Left renal pelvis (tissue), 4 donors: ENCODE measurements at places on chromosomes 2 and 18. TPM values are rescaled to one million over a fixed set of nuclear protein-coding genes. Genes with fewer than 3 reads are reported as not detected.

DNA sequence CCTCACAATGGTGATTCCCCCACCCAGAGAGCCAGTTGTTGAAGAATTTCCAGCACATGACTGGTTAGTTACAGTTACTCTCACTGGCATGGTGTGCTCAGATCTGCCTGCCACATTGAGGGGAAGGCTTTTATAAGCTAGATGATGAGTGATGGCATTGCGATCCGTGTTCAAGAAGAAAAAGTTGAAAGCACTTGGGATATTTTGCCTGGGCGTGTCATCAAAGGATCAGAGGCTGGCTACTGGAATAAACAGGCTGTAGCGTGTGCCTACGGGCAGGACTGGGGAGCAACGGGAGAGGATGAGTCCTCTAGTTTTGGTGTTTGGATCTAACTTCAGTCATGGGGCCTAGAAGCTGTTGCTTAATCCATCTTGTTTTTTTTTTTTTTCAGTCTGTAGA, 175.0 kb downstream of the SETBP1 start:
- no peak for DNase-seq

DNA sequence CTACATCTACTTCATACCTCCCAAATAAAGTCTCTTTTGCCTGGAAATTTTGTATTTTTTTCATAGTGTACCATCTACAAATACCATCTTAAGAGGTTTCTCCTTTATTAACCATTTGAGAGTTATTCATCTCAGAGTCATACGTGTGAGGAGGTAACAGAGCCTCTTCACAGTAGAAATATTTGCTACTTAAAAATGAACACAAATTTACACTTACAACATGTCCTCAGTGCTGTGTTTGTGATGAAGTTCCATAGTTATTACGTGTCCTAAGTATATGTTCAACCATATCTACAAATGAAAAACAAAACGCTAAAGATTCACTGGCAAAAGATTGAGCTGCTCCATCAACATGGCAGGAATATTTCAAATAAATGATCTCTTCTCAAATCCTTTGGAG, 48.5 kb upstream of the HNRNPA3 start:
- no peak for DNase-seq

Gene VAMP8
- 103 TPM for polyA plus RNA-seq

DNA sequence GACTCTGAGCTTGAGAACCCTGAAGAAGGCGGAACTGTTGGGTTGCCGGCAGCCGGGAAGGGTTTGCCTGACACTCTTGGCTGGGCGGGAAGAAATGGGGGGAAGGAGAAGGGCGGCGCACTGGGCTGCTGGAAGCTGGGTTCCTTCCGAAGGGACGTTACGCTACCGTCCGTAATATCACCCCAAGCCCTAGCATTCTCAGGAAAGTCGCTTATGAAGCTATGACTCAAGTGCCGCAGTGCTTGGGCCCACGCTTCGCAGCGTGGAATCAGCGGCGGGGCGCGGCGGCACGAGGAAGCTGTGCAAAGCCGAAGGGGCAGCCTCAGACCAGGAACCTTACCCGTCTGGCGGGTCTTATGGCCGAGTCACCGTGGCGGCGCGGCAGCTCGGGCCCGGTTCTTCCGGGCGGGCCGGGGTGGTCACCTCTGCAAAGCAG, 50.2 kb upstream of the SIGLEC15 start:
- DNase-seq = peak; percentile 61

DNA sequence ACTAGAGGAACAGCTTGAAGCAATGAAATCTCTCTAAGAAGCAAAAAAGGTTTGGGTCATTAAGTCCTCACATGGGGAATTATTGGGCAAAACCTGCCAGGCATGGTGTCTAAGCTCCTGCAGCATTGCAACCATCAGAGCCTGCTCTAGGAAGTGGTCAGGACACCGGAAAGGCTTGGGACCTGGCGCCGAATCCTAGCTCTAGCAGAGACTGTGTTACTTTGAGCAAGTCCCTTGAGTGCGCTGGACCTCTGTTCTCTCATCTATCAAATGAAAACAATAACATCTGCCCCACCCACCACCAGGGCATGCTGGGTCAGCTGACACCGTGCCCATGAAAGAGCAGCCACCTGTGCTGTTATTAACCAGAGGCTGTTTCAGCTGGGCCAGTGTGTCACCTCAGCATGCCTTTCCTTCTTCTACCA, 6.3 kb downstream of the TMEM127 start:
- DNase-seq = no peak

DNA sequence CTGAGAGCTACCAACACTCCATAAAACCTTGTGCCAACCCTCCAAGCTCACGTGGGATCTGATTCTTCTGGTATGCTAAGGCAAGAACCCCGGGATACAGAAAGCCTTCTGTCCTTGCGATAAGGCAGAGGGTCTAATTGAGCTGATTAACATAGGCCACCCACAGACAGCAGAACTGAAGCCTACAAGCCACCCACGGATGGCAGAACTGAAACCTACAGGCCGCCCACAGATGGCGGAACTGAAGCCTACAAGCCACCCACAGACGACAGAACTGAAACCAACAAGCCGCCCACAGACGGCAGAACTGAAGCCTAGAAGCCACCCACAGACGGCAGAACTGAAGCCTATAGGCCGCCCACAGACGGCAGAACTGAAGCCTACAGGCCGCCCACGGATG, 216.3 kb downstream of the SNTG2 start:
- DNase-seq = no peak

DNA sequence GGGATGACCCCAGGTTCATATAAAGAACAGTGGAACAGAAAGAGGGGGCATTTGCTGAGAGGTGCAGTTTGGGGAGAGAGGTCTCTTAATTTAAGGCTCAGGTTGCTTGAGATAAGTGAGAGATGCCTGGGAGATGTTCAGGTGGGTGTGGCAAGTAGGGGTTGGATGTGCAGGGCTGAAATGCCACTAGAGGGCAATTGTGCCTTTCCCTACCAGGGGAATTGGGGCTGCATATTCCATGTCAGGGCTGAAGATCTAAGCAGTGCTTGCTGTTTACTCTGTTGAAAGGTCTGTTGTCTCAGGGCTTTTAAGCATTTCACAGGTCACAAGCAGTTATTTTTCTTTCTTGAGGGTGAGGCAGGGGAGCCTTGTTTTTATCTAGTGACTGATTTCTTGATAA, 7.8 kb downstream of the CCDC85A start:
- no peak for DNase-seq

- DNase-seq = no peak
Observed at GRCh38 chr2:176934869-176935415, 277.7 kb upstream of the HNRNPA3 start.

DNA sequence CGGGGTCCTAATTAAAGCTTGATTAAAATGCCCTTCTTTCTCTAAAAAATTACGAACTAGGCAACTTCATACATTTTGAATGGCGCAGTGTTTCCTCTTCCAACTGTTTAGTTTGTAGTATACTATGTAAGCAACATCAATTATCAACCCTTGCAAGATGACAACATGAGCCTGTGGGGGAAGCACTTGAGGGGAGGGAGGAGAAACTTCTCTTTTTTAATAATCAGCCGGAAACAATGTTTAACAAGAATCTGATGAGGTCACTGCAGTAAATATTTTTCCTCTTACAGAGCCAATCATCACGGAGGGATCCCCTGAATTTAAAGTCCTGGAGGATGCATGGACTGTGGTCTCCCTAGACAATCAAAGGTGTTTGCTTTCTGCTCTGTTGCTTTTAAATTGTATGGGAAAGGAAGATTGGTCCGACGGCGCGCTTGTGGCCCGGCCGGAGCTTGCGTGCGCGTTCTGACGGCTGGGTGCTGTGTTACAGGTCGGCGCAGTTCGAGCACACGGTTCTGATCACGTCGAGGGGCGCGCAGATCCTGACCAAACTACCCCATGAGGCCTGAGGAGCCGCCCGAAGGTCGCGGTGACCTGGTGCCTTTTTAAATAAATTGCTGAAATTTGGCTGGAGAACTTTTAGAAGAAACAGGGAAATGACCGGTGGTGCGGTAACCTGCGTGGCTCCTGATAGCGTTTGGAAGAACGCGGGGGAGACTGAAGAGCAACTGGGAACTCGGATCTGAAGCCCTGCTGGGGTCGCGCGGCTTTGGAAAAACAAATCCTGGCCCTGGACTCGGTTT, 5.3 kb upstream of the DLX1 start:
- no peak for DNase-seq

DNA sequence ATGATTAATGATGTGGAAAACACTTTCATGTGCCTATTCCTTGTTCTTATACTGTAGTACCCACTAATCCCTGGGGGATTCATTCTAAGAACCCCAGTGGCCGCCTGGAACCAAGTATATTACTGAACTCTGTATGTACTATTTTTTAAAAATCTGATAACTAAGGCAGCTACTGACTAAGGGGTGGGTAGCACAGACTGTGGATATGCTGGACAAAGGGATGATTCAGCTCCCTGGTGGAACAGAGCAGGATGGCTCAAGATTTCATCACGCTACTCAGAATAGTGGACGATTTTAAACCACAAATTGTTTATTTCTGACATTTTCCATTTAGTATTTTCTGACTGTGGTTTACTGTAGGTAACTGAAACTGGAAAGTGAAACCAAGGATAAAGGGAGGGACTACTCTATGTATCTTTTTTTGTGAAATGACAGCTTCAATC, 41.8 kb upstream of the CDC42EP3 start:
- DNase-seq = no peak

GRCh38 chr2:200509235-200509611, 645 bp downstream of the KCTD18 start:
- DNase-seq = no peak

GRCh38 chr2:19021100-19021476, 337.3 kb downstream of the OSR1 start:
- no peak for DNase-seq

- DNase-seq = no peak
Observed at GRCh38 chr2:173132531-173132930, 56.9 kb downstream of the MAP3K20 start.

DNA sequence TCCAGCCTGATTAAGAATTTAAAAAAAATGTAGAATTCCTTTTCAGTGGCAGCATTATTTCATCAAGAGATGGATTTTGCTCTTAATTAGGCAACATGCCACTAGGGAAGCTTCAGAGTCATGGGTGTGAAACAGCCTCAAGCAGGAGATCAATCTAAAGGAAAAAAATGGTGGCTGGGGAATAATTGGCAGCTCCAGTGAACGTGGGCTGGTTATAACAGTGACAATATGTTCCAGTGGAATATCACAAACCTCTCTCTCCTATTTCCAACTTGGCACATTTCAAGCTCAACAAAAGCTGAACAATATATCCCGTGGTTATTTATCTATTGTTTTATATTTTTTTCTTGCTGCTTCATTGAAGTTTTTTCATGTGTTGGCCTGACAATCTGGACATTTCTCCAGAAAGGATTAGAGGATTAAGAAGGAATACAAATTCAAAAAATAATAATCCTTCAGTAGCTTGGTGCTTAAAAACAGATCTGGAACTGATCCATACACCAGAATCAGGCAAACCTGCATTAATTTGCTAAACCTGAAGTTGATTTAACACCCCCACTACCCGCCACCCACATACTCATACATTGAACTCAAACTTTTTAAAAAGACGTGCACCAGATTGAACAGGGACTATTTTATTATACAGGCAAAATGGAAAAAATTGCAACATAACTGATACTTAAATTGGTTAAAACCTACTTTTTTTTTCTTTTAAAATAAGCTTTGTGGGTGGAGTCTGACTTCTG, 255.9 kb upstream of the SPRED2 start:
- no peak for DNase-seq

- DNase-seq = no peak
Observed at GRCh38 chr2:48856144-48856543, 100.6 kb upstream of the LHCGR start.

- DNase-seq = no peak
Observed at GRCh38 chr2:156436497-156437085, 412 bp downstream of the GPD2 start.

- no peak for DNase-seq
Observed at GRCh38 chr2:237309416-237309815, 104.5 kb downstream of the COL6A3 start.

- no peak for DNase-seq
Observed at GRCh38 chr2:178084273-178084672, 11.7 kb upstream of the PDE11A start.

GRCh38 chr2:195026261-195026660, 630.8 kb upstream of the SLC39A10 start:
- no peak for DNase-seq

GRCh38 chr18:14942275-14942674, 194.3 kb downstream of the ANKRD30B start:
- DNase-seq = no peak

GRCh38 chr2:158482594-158482993, 25.8 kb downstream of the PKP4 start:
- DNase-seq = no peak

- DNase-seq = no peak
Observed at GRCh38 chr2:5914811-5915611, 222.8 kb downstream of the SOX11 start.

- no peak for DNase-seq
Observed at GRCh38 chr18:69897397-69898108, 50.1 kb downstream of the CD226 start.

DNA sequence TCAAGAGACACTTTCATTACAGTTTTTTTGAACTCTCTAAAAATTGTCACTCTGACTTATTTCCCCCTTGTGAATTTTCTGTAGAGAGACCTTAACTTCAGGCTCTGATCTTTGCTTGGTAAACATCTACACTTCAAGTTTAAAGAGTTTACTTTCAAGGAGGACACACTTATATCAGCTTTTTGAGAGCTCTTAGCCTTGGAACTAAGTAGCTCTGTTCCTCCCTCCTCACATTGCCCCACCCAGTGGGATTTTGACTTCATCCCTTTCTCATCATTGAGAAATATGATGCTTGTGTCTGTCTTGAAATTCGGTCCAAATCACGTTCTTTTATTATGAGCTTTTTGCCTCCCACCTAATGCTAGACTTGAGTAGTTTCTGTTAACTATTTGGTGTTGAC, 433.4 kb upstream of the MEIS1 start:
- no peak for DNase-seq

GRCh38 chr2:142131010-142131669, at the start of gene LRP1B:
Gene LRP1B (minus strand): TSS chr2:142131016. CDS start chr2:142130729, 287 bp downstream.
- peak; percentile 38 for DNase-seq

DNA sequence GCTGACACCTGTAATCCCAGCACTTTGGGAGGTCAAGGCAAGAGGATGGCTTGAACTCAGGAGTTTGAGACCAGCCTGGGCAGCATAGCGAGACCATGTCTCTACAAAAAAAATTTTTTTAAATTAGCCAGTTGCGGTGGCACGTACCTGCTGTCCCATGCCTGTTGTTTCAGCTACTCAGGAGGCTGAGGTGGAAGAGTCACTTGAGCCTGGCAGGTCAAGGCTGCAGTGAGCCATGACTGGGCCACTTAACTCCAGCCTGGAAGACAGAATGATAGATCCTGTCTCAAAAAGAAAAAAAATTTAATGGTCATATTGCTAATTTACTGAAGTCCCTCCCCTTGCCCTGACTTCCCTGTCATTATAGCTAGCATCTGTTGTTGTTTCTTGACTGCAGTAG, 112.6 kb downstream of the ARHGAP28 start:
- no peak for DNase-seq

Gene FAM117B
- polyA plus RNA-seq = 18.4 TPM

- DNase-seq = no peak
Observed at GRCh38 chr2:136135921-136136906, 18.3 kb upstream of the CXCR4 start.

- no peak for DNase-seq
Observed at GRCh38 chr2:1856922-1857321, 112.6 kb upstream of the PXDN start.

Gene DNAH7
- 9.5 TPM for polyA plus RNA-seq

Gene SLC5A7
- 2.6 TPM for polyA plus RNA-seq
